T47D (cell line): ENCODE measurements at places on chromosomes 4 and X.

DNA sequence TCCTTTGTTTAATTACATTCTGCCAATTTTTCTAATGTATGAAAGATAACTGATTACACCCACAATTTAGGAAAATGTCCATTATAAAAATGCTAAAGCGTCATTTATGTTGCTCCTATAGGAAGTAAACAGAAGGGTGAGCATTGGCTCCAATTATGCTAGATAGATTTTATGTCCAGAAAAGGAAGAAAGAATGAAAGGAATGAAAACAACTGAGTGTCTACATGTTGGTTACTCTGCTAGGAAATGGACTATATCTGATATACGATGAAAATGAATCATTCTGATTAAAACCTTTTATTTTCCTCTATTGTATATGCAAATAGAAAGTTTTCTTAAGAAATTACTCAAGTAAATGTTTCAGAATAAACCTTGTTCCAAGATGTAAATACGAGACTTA is 1.6 kb downstream of the ENAM start:
- no peak for DNase-seq

DNA sequence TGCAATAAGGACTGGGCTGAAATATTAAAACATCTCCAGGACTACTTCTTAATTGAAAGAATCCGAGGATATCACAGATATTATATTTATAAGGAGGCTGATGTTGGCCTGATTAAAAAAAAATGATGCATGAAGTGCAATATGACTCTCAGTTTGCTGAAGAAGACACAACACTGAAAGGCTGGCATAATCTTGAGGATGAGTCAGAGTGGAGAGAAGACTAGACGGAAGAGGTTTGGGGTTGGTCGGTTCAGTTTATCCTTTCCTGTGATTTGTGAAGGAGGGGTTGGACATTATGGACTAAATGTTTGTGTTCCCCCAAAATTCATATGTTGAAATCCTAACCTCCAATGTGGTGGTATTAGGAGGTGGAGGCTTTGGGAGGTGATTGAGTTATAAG is 170.3 kb downstream of the CORIN start:
- DNase-seq, result no peak

DNA sequence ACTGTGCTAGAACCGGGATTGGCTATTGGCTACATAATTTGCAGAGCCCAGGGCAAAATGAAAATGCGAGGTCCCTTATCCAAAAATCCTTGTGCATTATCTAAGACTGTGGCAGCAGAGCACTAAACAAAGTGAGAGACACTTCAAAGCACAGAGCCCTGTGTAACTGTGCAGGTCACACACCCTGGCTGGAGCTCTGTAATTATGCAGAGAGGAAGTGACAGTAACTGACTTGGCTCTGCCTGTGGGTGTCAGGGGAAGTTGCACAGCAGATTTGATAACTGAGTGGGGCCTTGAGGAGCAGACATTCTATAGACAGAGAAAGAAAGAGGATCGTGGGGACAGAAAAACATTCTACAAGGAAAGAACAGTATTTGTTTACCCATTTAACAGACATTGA is 173.5 kb upstream of the FMR1 start:
- no peak for DNase-seq

- peak; percentile 14 for DNase-seq
Measured at GRCh38 chr4:112938461-112939058, 110.9 kb upstream of the ANK2 start.

GRCh38 chr4:40826821-40827220 is 77.1 kb downstream of the NSUN7 start:
- DNase-seq, result no peak

- DNase-seq, result no peak
Measured at GRCh38 chr4:71052034-71052433, 58.6 kb downstream of the DCK start.

DNA sequence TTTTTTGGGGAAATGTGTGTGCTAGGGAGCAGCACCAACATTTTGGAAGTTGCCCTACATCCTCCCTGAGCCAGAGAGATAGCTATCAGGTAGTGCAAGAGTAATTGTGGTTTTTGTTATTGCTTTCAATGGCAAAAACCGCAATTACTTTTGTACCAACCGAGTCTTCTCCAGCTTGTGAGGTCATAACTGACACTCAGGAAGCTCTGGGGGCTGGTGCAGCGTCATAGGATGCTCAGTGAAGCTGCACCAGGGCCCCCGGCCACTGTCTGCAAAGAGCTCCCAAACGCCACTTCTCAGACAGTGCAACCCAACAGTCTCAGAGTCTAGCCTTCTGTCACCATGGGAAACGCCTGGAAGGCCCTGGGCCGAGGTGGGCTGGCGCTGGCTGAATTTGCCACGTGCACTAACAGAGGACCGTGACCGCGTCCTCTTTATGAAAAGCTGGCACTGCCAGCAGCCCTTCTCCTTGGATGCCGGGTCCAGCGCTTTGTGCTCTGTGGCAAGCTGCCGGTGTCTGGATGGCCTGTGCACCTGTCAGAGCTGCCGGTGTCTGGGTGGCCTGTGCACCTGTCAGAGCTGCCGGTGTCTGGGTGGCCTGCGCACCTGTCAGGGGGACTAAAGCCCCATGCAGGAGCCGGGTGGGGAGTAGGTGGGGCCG is 19.4 kb downstream of the SH3TC1 start:
- DNase-seq, result no peak

GRCh38 chr4:80070880-80071603 is 2.0 kb downstream of the ANTXR2 start:
- no peak for DNase-seq

GRCh38 chrX:124223524-124223923 is 108.9 kb upstream of the TEX13D start:
- no peak for DNase-seq

GRCh38 chr4:92679149-92679548 is 375.4 kb downstream of the GRID2 start:
- no peak for DNase-seq

GRCh38 chr4:144171697-144172096 is 31.2 kb upstream of the GYPA start:
- DNase-seq, result no peak

- no peak for DNase-seq
Measured at GRCh38 chrX:134533352-134533751, 73.4 kb downstream of the HPRT1 start.

DNA sequence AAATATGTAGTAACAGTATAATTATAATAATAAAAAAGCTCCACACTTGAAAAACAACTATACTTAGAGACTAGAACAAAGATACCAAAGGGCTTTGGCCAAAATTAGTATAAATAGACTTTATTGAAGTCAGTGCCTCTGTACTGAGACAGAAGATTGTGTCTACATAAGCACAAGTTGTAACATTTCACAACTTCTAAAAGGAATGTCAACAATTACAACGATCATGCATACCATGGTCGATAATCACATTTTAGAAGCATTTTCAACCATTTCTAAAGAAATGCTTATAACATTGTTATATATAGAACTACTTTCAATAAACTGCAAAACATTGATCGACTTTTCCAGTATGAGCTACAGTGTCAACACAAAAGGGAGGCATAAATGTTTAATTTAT is 57.0 kb downstream of the DHX15 start:
- DNase-seq, result no peak

DNA sequence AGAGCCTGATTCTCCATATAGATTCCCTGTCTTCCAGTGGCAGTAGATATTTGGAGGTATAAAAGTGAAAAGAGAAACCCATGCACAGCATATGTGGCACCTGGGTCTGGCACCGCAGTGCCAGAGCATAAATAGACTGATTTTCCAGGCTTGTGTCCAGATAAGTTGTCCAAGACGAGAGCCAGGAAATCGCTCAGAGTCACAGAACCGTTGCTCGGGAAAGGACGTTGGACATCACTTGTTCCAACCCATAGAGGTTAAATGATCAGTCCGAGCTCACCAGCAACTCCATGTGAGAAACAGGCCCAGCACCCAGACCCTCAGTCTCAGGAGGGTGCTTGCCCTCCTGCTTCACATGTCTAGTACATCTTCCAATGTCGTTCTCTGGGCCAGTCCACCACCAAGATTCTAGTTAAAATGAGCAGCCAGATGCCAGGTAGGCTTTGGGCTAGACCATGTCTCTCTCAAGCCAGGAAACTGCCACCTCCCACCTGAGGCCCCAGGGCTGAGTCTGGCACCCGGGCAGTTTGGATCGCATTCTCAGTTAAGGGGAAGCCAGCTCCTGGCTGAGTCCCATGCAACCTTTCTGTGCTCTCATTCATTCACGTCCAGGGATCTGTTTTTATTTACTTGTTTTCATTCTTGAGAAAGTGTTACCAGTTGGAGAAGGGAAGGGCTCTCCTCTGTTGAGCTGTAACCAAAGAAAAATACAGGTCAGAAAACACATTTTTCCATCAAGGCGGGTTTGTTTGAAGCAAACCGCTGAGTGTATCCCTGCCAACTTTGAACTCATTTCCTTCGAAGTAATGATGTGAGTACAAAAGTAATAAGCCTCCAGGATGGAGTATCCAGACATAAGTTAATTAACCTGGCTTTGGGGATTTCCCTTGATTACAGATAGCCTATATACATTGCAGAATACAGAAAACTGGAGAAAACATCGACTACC is 91.7 kb downstream of the PHOX2B start:
- no peak for DNase-seq

- DNase-seq, result no peak
Measured at GRCh38 chrX:153768311-153769157, 4.5 kb downstream of the PLXNB3 start.

GRCh38 chr4:155017426-155017825 is 191.0 kb upstream of the NPY2R start:
- no peak for DNase-seq

GRCh38 chr4:126850286-126850685 is 782.5 kb upstream of the INTU start:
- no peak for DNase-seq

- peak; percentile 5 for DNase-seq
Measured at GRCh38 chrX:116317409-116317808, 119.0 kb upstream of the SLC6A14 start.

DNA sequence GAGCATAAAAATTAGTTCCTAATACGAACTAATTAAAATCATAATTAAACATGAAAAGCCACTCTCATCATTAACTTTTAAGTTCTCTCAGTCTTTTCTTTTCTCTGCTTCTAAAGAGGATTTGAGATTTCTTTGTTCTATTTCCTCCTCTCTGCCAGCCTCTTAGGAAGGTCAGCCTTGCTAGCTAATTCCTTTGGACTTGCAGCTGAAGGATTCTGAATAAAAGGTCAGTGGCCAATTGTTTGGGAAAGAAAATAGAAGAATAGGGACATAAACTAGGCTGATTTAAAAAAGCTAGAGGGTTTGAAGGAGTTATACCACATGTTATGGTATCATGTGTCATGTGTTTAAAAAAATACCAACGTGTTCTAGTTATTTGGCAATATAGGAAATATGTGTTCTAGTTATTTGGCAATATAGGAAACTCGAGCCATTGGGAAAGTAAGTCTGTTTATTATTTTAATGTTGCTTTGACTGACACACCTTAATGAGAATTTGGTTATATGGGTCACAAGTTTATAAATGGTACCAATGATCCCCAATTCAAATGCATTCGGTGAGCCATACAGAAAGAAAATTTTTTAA is 1668.7 kb upstream of the PCDH7 start:
- DNase-seq, result no peak

GRCh38 chr4:16846540-16847117 is 51.8 kb downstream of the LDB2 start:
- DNase-seq, result no peak

DNA sequence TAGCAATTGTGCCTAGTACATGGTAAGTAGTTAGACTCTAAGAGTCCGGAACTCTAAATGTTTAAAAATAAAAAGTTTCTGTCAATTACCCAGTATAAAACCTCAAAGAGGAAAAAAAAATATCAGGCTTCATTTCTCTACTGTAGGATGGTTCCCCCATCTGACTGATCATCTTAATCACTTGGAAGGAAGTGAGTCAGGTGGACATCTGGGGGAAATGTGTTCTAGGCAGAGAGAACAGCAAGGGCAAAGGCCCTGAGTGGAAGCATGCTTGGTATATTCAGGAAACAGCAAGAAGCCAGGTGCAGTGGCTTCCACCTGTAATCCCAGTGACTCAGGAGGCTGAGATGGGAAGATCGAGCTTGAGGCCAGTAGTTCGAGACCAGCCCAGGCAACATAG is 2.9 kb upstream of the EIF1AX start:
- no peak for DNase-seq

DNA sequence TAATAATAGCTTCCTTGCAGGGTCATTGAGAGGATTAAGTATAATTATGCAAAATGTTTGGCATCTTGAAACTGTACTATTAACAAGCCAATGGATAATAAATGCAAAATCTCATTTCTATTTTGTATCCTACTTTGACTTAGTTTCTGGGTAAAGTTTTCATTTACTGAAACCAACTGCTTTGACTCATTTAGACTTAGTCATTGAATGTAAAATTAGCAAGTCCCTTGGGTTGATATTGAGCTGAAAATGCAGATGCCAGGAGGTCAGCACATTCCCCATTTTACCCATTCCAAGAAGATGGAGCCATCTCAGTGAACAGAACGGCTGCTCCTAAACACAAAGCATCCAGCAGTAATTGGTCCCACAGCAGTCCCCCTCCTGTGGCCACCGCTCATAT is 74.7 kb upstream of the GATB start:
- DNase-seq, result no peak

GRCh38 chrX:41952102-41952501 is 28.7 kb upstream of the CASK start:
- DNase-seq, result no peak

DNA sequence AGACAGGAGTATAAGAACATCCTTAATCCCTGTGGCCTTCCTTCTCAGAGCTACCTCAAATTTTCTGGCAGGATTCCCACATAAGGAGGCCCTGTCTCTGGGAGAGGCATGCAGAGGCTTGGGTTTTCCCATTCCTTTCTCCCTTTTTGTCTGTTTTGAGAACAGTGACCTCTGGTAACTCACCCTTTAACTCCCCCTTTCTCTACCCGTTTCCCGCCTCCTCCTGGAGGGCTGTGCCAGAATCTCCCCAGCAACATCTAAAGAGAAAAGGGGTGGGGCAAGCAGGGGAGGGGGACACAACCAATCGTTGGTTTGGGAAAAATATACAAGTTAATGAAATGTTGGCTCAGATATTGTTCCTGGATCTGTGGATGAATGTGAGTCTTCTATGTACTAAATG is 303.7 kb upstream of the IRS4 start:
- DNase-seq, result no peak

GRCh38 chr4:25588206-25588605 is 67.4 kb upstream of the SLC34A2 start:
- DNase-seq, result no peak

GRCh38 chr4:73856518-73856917 is 3.4 kb downstream of the PF4V1 start:
- DNase-seq, result no peak

- no peak for DNase-seq
Measured at GRCh38 chr4:89712827-89713226, 124.1 kb downstream of the SNCA start.

- DNase-seq, result no peak
Measured at GRCh38 chrX:69218407-69218997, 53.2 kb upstream of the PJA1 start.

- DNase-seq, result peak; percentile 7
Measured at GRCh38 chr4:100690812-100691211, 173.0 kb upstream of the EMCN start.

GRCh38 chr4:73750730-73751129 is 10.4 kb downstream of the CXCL8 start:
- DNase-seq, result no peak
